Activated CD8-positive, alpha-beta memory T cell treated with anti-CD3 and anti-CD28 coated beads for 4 hours (primary cell): ENCODE measurements at places on chromosomes 13 and 19.

- no peak for DNase-seq
Observed at GRCh38 chr13:114136576-114136975, 4.2 kb upstream of the RASA3 start.

DNA sequence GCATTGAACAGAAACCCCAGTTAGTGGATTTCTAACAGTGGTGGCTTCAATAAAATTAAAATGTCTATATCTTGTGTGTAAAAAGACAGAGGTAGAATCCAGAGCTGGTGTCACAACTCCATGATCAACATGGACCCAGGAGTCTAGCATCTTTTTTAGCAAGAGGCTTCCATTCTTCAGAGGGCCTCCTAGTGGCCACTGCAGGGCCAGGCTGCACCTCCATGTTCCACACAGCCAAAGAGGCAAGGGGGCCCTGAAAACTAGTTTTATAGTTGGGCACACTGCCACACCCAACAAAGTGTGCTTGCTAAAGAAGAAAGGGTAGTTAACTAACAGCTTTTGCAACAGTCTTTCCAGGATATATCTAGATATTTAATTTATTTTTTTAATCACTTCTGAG is 12.9 kb downstream of the N4BP2L1 start:
- no peak for DNase-seq

DNA sequence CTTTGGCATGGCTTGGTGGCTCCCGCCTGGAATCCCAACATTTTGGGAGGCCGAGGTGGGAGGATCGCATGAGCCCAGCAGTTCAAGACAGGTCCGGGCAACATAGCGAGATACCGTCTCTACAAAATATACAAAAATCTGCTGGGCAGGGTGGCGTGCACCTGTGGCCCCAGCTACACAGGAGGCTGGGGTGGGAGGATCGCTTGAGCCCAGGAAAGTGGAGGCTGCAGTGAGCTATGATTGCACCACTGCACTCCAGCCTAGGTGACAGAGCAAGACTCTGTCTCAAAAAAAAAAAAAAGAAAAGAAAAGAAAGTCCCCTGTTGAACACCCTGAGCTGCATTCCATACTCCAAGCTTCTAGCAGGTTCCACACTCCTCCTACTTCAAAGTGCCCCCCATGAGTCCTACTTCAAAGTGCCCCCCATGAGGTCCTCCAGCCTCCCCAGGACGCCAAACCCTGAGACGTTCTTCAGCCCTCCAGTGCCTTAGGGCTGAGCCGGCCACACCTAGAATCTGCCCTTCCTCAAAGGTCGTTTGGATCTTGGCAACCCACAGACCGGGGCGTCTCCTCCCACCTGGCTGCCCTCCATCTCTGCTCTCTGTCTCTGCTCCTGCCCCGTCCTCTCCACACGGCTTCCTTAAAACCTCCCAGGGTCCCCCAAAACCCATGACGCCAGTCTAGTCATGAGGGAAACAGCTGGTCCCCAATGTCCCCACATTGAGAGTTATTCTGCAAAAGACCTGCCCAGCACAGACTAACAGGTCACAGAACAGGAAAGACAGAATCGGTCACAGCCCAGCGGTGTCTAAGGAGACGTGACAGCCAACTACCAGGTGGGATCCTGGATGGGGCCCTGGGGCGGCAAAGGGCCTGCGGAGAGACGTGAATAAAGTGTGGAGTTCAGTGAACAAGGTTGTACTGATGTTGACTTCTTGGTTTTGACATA is 4.8 kb downstream of the TJP3 start:
- no peak for DNase-seq

DNA sequence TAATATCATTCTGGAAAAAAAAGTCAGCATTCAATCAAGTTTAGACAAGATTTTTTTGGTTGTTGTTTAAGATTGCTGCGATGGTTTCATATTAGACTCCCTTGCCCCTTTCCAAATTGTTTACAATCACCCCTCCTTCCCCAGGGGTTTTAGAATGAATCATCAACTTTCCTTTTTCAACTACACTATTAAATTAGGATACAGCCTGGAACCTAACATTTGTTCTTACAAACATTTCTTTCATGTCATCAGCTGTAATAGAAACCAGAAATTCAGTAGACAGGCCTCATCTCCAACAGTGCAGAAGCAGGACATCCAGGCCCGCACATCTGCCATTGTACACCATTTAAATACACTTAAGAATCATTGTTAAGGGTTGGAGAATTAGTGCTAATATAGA is 44.4 kb upstream of the WDFY2 start:
- DNase-seq = no peak

- DNase-seq = no peak
Observed at GRCh38 chr13:99386495-99386894, 79.3 kb upstream of the GPR183 start.

- DNase-seq = no peak
Observed at GRCh38 chr13:99556867-99557443, 55.7 kb downstream of the TM9SF2 start.

DNA sequence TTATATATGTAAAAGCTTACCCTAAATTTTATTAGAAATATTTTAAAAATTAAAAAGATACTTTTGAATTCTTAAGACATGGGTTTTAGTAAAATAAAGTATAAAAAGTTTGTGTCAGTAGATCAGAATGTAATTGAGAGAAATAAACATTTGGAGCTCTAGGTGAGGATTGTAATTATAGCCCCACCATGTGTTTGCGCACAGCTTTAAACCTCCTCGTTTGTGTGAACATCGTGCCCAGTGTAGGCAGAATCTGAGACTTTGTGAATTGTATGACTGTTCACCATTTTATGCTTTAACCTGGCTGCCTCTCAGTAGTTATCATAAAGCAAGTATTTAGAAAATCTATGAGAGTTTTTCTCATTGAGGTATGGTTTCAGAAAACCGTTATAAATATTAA is 29.1 kb downstream of the CUL4A start:
- no peak for DNase-seq

GRCh38 chr13:51058461-51059167 is 52.5 kb downstream of the C13orf42 start:
- DNase-seq = no peak

GRCh38 chr13:110284779-110285484 is 22.0 kb downstream of the COL4A1 start:
- no peak for DNase-seq

GRCh38 chr13:50893211-50893852 is 16.3 kb upstream of the RNASEH2B start:
- no peak for DNase-seq

DNA sequence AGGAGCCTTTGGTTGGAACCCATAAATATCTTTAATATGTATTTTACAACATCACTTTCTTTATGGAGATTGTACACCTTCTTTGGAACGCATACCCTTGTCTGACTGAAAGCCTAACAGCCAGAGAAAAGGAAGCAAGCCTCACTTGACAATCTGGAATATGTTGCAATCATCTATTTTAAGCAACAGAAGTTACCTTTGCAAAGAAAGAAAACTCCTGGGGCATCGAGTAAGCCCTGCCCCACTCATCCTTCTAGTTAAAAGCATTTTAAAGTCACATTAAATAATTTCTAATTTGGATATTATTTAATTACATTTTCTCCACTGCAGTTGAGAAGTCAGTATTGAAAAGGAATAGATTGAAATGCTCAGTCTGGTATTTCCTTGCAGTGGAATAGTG is 542.7 kb downstream of the MYO16 start:
- DNase-seq = no peak

- DNase-seq = no peak
Observed at GRCh38 chr19:41297628-41298347, 12.2 kb upstream of the CCDC97 start.

- DNase-seq = no peak
Observed at GRCh38 chr13:75995966-75996365, 359.8 kb downstream of the LMO7 start.
